Activated B cell treated with CpG ODN at 0.5 μM for 24 hours (primary cell): ENCODE measurements at places on chromosomes 11 and 22. TPM values are rescaled to one million over a fixed set of nuclear protein-coding genes. Genes with fewer than 3 reads are reported as not detected.
A peak's percentile ranks its signal among the peaks of the same experiment; 100 is the strongest.

DNA sequence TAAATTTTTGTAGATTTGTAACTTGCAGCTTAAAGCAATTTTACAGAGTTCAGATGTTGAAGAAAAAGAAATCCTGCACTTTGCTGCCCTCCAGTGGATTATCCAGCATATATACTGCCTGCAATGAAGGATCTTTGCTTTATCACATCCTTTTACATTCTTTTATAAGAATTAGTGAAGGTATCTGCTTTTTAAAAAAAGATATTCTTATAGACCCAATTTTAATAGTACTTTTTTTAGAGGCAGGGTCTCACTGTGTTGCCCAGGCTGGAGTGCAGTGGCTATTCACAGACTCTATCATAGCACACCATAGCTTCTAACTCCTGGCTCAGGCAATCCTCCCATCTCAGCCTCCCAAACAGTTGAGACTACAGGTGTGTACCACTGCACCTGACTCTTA, 60.7 kb downstream of the TTC17 start:
- H3K4me3 ChIP-seq, result no peak overlapping the region
- no peak for DNase-seq
- peaks cover 30% of the 10 kb centered on the region for H3K36me3 ChIP-seq
- H3K27me3 ChIP-seq, result no peaks in the 10 kb centered on the region
- no peaks in the 10 kb centered on the region for H3K4me1 ChIP-seq

- H3K27me3 ChIP-seq, result no peaks in the 10 kb centered on the region
- no peaks in the 10 kb centered on the region for H3K4me1 ChIP-seq
- H3K4me3 ChIP-seq, result no peak overlapping the region
- H3K27ac ChIP-seq, result no peak overlapping the region
Measured at GRCh38 chr11:40253166-40253565, 1206.3 kb downstream of the LRRC4C start.

- no peaks in the 10 kb centered on the region for H3K27me3 ChIP-seq
- H3K4me3 ChIP-seq, result peak overlapping the region; percentile 2
- H3K4me1 ChIP-seq, result peaks cover 67% of the 10 kb centered on the region
- peak overlapping the region; percentile 82 for H3K27ac ChIP-seq
- DNase-seq, result no peak
Measured at GRCh38 chr11:72969894-72970335, 155.7 kb downstream of the ATG16L2 start.

DNA sequence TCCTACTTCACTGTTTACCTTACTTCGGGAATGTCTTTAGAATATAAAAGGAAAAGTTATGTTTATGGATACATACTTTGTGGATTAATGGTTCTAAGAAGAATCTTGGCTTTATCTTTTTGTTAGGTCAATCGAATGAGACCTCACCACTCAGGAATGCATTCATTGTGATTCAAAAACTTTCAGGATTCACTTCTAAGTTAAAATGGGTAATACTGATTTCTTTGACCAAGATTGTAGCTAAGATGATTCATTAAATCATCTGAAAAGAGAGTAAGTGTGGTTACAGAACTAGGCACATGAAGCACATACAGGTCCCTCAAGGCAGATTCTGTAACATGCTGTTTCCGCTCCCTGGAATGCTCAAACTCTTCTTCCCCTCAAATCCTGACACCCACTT, 716.4 kb downstream of the KCNA4 start:
- no peaks in the 10 kb centered on the region for H3K27me3 ChIP-seq
- DNase-seq, result no peak
- no peaks in the 10 kb centered on the region for H3K4me1 ChIP-seq
- H3K4me3 ChIP-seq, result no peak overlapping the region
- H3K36me3 ChIP-seq, result no peaks in the 10 kb centered on the region
- H3K27ac ChIP-seq, result no peak overlapping the region

DNA sequence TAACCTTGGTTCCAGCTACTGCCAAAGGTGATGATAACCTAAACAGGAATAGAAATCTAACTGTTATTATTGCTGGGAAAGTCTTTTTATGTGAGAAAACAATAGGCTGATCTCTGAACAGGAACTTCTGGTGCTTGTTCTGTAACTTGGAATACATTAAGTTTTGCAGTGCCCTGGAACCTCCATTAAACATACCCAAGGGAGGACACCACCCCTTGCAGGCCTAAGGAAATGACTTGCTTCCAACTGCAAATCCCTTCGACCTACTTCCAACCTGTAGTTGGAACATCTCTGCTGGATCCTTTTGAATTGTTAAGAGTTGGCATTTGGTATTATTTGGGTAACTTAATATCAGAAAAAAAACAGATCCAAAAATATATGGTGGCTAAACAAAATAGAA, 188.4 kb upstream of the API5 start:
- no peak overlapping the region for H3K27ac ChIP-seq
- no peak for DNase-seq
- no peaks in the 10 kb centered on the region for H3K27me3 ChIP-seq
- no peaks in the 10 kb centered on the region for H3K4me1 ChIP-seq
- H3K4me3 ChIP-seq, result no peak overlapping the region

- no peaks in the 10 kb centered on the region for H3K36me3 ChIP-seq
- peak overlapping the region; percentile 76 for H3K4me3 ChIP-seq
- H3K27ac ChIP-seq, result peak overlapping the region; percentile 65
Measured at GRCh38 chr11:121237686-121238658, 54.6 kb upstream of the SC5D start.

DNA sequence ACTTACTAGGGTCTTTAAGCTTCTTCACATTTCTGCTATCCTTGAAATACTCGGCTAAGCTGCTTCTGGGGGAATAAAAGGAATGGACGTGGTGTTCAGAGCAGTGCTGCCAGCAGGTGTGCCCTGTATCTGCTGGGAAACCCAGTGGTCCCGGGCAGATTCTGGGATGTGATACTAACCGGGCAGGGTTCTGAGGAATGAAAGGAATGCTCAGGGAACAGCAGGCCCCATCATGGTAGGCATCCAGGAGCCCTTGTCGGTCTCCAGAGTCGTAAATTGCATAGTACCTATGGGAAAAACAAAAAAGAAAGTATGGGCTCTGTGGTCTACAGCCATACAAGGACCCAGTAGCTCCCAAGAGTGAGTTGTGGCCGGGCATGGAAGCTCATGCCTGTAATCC, 4.5 kb upstream of the TMEM223 start:
- H3K4me1 ChIP-seq, result peaks cover 11% of the 10 kb centered on the region
- H3K27me3 ChIP-seq, result no peaks in the 10 kb centered on the region
- peaks cover 82% of the 10 kb centered on the region for H3K36me3 ChIP-seq
- H3K4me3 ChIP-seq, result no peak overlapping the region
- H3K27ac ChIP-seq, result no peak overlapping the region
- no peak for DNase-seq

DNA sequence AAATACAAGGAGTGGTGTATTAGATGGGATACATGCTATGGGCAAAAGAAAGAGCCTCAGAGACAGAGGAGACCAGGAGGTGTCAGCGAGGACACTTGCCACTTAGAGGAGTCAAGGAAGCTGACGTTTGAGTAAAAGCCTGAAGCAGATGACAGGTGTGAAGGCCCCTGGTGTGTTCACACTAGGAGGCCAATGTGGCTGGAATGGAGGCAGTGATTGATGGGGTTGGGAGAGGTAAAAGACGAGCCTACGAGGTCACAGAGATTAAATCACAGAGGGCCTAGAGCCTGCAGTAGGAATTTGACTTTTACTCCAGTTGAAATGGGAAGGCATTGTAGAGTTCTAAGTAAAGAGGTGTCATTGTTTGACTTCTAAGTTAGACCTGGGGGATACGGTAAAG, 12.0 kb upstream of the GDPD5 start:
- peak overlapping the region; percentile 60 for H3K27ac ChIP-seq
- peak overlapping the region; percentile 69 for H3K4me3 ChIP-seq
- no peaks in the 10 kb centered on the region for H3K36me3 ChIP-seq
- H3K27me3 ChIP-seq, result peaks cover 5% of the 10 kb centered on the region
- peaks cover 31% of the 10 kb centered on the region for H3K4me1 ChIP-seq
- no peak for DNase-seq

GRCh38 chr11:76030968-76031590, 175.2 kb downstream of the WNT11 start:
- H3K4me1 ChIP-seq, result peaks cover 20% of the 10 kb centered on the region
- H3K4me3 ChIP-seq, result no peak overlapping the region
- peak overlapping the region; percentile 3 for H3K27ac ChIP-seq
- peaks cover 57% of the 10 kb centered on the region for H3K36me3 ChIP-seq

- H3K27me3 ChIP-seq, result peaks cover 12% of the 10 kb centered on the region
- H3K27ac ChIP-seq, result no peak overlapping the region
- DNase-seq, result no peak
- H3K4me1 ChIP-seq, result no peaks in the 10 kb centered on the region
Measured at GRCh38 chr11:134503100-134503499, 91.1 kb upstream of the B3GAT1 start.

GRCh38 chr11:106086135-106086534, 8.7 kb downstream of the AASDHPPT start:
- no peak for DNase-seq
- no peaks in the 10 kb centered on the region for H3K27me3 ChIP-seq
- no peak overlapping the region for H3K27ac ChIP-seq

GRCh38 chr22:31584804-31585160, 77.2 kb downstream of the PISD start:
- no peak overlapping the region for H3K4me3 ChIP-seq
- no peak overlapping the region for H3K27ac ChIP-seq
- no peaks in the 10 kb centered on the region for H3K27me3 ChIP-seq
- DNase-seq, result no peak
- peaks cover 62% of the 10 kb centered on the region for H3K36me3 ChIP-seq
- H3K4me1 ChIP-seq, result peaks cover 19% of the 10 kb centered on the region

DNA sequence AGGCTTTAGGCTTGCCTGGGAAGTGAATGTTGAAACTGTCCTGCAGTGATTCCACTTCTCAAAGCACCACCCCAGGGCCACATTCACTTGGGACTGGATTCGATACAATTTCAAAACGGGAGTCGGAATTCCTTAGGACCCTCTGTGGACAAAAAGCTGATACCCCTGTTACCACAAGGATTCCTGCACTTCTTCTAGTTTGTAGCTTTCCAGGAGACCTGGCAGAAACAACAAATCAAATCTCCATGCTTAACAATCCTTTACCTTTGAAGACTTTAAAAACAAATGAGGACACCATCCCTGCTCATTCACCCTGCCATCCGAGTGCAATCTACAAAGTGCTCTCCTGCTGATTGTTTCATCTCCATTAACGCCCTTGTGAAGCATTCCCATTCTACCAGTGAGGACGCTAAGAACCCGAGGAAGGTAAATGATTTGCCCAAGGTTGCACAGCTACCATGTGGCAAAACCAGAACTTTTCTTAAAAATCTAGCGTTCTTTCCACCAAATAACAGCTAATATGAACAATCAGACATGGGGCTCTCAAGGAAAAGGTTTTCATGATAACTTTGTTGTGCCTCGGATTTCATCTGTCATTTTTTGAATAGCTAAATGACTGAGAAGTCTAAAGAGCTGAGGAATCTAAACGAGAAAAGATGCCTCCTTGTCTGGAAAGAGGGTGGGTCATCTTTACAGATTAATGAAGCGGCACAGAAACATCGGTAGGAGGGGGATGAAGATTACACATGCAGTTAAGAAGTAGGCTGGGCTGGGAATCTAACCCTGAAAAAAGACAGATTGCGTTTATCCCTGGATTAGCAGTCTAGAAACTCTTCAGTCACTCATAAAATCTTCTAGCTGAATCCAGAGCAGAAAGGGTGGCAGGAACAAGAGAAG, 720 bp upstream of the MPZL2 start:
- H3K36me3 ChIP-seq, result no peaks in the 10 kb centered on the region
- no peak for DNase-seq
- peaks cover 15% of the 10 kb centered on the region for H3K4me1 ChIP-seq
- H3K27me3 ChIP-seq, result peaks cover 53% of the 10 kb centered on the region
- H3K4me3 ChIP-seq, result no peak overlapping the region
- no peak overlapping the region for H3K27ac ChIP-seq

DNA sequence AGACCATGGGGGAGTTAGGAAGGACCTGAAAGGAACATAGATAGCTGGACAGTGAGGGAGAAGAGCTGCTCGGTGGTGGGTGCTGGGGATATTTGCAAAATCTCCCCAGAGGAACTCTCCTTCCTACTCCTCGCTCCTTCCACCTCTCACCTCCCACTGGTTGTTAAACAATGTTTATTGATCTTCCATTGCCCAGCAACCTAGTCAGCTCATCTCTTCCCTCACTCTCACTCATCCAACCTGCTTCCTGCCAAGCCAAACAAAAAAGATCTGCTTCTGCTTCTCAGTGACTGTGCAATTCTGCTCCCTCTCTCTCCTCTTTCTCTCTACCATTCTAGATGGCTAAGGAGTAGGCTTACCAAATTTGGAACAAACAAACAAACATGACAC, 115.0 kb downstream of the SLC1A2 start:
- DNase-seq, result no peak
- H3K4me3 ChIP-seq, result no peak overlapping the region
- H3K4me1 ChIP-seq, result peaks cover 7% of the 10 kb centered on the region
- H3K27me3 ChIP-seq, result no peaks in the 10 kb centered on the region
- no peak overlapping the region for H3K27ac ChIP-seq

- peaks cover 8% of the 10 kb centered on the region for H3K27me3 ChIP-seq
- no peak for DNase-seq
- H3K4me3 ChIP-seq, result no peak overlapping the region
- H3K27ac ChIP-seq, result no peak overlapping the region
- no peaks in the 10 kb centered on the region for H3K36me3 ChIP-seq
Measured at GRCh38 chr11:33940538-33940815, 48.6 kb upstream of the LMO2 start.

DNA sequence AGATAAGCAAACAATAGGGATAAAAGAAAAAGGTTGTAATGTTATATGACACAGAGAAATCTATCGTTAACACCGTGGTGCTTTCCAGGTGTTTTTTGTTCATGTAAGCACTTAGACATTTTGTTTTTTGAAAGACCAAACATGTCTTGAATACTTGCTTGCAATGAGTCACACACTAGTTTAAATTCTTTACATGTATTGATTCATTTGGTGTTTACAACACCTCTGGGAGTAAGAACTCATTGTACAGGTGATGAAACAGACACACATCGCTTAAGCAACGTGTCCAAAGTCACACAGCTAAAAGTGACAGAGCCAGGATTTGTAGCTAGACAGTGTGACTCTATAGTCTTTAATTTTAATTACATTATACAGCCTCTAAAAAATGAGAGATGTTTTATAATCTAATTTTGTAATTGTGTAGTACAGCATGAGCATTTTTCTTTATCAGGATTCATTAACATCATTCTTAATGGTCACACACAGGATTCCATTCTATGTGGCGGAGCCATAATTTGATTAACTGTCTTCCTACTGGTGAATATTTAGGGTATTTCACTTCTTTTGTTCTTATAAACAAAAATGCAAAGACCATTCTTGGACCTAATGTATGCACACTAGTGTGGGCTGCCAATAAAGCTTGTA, 148.8 kb downstream of the DBX1 start:
- H3K27me3 ChIP-seq, result no peaks in the 10 kb centered on the region
- no peaks in the 10 kb centered on the region for H3K36me3 ChIP-seq
- H3K4me1 ChIP-seq, result no peaks in the 10 kb centered on the region
- no peak overlapping the region for H3K4me3 ChIP-seq
- H3K27ac ChIP-seq, result no peak overlapping the region

Gene GCAT
- total RNA-seq, result 0.40 and 0.83 TPM in 2 replicates

Gene OR2AT4
- total RNA-seq, result not detected in 2 replicates

Gene CNTN5
- total RNA-seq, result not detected in 2 replicates

Gene HORMAD2
- total RNA-seq, result not detected in 2 replicates

Gene CSTF3
- 30.0 and 33.5 TPM in 2 replicates for total RNA-seq

Gene MISFA
- total RNA-seq, result 1.4 and 2.6 TPM in 2 replicates

Gene MYBPC3
- 0.46 and 0.69 TPM in 2 replicates for total RNA-seq

Gene SPTY2D1
- total RNA-seq, result 22.0 and 22.7 TPM in 2 replicates

Gene TFIP11
- 59.0 and 62.8 TPM in 2 replicates for total RNA-seq

Gene RIC3
- 44.3 and 52.8 TPM in 2 replicates for total RNA-seq

Gene KBTBD3
- 6.5 and 7.7 TPM in 2 replicates for total RNA-seq
